ENCODE measurements at places on chromosomes 4 and X.
A peak's percentile ranks its signal among the peaks of the same experiment; 100 is the strongest.

DNA sequence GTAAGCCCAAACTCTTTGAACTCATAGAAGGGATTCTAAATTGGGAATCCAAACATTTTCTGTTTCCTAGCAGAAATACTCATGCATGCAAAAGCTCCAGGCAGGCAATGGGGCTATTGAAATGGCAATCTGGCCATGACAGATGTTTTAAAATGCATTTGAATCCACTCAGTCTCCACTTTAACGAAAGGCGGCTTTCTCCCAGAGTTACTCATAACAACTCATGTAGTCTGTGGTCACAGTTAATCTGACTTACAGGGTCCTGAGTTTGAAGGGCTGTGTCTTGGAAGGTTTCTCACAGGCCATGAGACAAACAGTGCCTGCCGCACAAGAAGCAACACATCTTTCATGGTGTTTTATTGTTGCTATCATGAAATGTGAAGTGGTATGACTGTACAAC, 185.7 kb downstream of the AMELX start:
- DNase-seq = no peak

GRCh38 chr4:100509386-100509785, 8.4 kb downstream of the EMCN start:
- DNase-seq = no peak

GRCh38 chrX:22247169-22247568, 25.5 kb upstream of the CBLL2 start:
- DNase-seq = no peak

DNA sequence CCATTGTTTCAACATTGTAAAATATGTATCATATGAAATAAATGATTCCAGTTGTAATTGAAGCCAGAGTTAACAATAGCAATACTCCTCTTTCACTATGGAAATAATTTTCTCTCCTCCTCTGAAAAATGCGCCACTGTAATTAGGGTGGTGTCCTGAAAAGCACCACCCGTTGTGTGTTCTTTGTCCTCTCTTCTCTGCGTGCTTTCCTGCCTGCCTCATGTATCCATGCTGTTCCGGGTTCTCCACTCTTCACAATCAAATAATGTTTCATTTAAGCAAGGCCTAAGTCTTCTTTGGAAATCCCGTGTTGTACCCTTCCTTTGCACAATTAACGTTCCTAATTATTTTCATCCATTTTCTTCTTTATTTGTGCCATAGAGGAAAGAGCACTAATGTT, 293.3 kb downstream of the ADGRL3 start:
- DNase-seq = no peak

- DNase-seq = peak; percentile 12
Observed at GRCh38 chr4:2059726-2060602, 837 bp downstream of the NAT8L start.

DNA sequence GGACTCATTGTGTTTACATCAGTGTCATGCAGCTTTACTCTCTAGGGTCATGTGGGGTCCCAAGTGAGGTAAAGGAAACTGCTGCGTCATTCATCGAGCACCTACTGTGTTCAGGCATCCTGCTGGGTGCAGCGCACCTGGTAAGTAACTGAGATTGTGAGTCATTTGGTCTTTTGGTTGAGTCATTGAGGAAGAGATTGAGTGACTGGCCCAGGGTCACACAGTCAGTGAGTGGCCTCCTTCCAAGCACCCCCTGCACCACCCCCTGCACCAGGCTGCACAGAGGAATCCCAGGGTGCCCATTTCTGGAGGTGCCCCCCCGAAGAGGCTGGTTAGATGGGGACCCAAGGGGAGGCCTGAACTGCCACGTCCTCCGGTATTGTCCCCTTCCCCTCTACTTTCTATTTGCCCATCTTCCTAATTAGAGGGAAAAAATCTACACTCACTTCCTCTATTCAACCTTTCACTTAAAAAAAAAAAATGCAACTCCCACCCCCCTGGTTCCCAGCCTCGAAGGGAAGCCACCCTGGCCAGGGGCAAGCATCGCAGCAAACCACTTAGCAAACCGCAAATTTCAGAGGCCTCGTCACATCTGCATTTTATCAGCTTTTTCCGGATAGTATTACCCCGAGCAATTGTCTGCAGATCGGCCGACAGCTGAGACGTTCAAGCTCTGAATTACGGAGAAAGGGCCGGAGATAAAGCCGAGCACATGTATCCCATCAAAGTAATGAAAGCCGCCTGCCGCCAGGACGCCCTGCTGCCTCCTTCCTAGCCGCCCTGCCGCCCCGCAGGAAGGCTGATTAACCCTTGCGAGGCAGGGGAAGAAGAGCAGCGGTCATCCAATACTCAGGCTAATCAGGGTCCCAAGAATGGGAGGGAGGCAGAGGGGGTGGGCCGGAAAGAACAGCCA, 96.3 kb upstream of the MSX1 start:
- DNase-seq = no peak

DNA sequence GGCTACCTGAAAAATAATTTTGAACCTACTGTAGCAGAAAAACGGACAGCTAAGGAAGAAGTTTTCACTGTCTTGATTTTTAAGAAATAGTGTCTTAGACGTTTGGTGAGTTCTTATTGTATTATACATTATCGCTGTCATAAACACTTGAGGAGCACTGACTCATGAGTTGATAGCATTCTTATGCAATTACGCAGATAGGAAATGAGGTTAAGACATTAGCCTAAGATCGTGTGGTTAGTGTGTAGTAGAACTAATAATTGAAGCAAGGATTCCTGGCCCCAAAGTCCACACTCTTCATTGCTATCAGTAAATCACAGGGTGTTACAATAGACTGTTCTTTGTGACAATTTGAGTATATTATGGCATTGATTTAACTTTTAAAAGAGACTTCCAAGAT, 238.1 kb downstream of the ARAP2 start:
- no peak for DNase-seq

GRCh38 chrX:37926700-37927099, 79.3 kb upstream of the DYNLT3 start:
- peak; percentile 63 for DNase-seq

GRCh38 chrX:40283981-40284380, 186.2 kb upstream of the BCOR start:
- DNase-seq = no peak

- no peak for DNase-seq
Observed at GRCh38 chr4:137378393-137378792, 153.9 kb downstream of the PCDH18 start.

DNA sequence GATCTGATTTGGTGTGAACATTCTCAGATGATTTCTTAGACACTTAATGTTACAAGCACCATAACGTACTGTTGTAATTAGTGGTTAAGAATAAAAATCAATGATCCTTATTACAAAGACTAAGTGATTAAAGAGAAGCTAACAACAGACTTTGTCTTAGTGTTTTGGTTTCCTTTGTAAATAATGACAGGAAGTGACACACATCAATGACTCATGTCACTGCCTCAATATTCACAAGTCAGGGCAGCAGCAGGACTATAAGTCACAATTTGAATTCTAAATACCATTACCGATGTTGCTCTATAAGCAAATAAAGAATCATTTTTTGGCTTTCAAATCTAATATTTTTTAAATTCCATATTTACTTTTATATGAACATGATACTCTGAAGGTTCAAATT, 115.8 kb upstream of the FAT4 start:
- DNase-seq = no peak

GRCh38 chr4:148926276-148927260, 484.4 kb upstream of the NR3C2 start:
- DNase-seq = no peak

GRCh38 chr4:113943085-113943484, 36.4 kb downstream of the ARSJ start:
- no peak for DNase-seq

GRCh38 chr4:26496207-26496783, 6.0 kb upstream of the CCKAR start:
- no peak for DNase-seq

DNA sequence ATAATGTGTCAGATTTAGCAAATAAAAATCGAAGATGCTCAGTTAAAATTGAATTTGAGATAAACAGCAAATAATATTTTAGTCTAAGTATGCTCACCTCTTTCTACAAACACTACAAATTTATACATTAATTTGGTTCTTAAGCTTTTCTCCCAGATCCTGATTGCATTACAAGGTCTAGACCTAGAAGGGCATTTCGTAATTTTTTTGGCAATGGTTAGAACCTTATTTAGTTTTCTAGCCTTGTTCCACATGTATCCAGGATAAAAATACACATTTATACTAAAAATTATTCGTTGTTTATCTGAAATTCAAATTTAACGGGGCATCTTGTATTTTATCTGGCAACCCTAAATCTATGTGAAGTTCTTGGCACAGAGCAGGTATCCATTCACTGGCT, 2.5 kb upstream of the CDKL5 start:
- DNase-seq = no peak

DNA sequence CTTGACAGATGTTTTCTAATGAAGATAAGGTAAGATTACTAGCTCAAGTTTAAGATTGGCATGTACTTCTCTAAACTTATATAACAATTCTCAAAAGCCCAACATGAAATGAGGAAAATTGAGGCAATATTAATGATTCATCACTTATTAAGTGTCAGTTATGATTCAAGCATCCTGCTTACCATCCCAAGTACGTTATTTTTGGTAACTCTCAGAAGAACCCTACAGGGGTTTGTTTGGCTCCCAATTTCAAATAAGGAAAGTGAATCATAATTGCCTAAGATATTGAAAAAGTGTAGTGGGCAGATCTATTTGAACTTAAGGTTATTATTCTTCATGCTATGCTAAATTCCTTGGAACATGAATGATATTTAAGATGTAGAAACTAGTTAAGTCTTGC, 387.9 kb upstream of the TENM3 start:
- DNase-seq = no peak

GRCh38 chr4:127870688-127871087, 10.0 kb upstream of the PLK4 start:
- DNase-seq = no peak

DNA sequence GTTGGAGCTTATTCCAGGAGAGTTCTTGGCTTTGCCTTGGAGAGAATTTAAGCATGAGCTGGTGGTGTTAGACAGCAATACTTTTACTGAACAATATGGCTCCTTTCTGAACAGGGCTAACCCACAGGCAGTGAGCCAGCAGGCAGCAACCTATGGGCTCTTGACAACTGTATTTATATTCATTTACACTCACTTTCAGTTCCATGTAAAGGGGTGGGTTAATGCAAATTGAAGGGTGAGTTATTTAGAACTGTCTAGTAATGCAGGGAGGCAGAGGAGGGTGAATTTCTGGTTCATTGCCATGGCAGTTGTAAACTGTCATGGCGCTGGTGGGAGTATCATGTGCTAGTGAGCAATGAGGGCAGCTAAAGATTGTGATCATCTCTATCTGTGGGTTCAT, 15.7 kb downstream of the FOXR2 start:
- DNase-seq = no peak

DNA sequence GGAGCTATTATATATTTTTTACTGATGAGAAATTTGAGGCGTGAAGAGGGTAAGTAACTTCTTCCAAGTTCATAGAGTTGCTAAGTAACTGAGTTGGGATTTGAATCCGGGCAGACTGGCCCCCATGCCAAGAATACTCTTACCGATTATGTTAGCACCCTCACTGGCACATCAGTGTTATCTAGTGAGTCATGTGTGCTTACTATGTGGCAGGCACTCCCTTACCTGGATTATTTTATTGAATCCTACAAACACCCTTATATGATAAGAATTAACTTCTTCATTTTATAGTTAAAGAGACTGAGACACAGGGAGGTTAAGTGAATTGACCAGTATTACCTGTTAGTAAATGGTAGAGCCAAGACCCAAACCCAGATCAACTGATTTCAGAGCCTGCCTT, 20.9 kb downstream of the MTHFD2L start:
- no peak for DNase-seq

- DNase-seq = no peak
Observed at GRCh38 chr4:53816561-53816960, 225.3 kb upstream of the LNX1 start.

DNA sequence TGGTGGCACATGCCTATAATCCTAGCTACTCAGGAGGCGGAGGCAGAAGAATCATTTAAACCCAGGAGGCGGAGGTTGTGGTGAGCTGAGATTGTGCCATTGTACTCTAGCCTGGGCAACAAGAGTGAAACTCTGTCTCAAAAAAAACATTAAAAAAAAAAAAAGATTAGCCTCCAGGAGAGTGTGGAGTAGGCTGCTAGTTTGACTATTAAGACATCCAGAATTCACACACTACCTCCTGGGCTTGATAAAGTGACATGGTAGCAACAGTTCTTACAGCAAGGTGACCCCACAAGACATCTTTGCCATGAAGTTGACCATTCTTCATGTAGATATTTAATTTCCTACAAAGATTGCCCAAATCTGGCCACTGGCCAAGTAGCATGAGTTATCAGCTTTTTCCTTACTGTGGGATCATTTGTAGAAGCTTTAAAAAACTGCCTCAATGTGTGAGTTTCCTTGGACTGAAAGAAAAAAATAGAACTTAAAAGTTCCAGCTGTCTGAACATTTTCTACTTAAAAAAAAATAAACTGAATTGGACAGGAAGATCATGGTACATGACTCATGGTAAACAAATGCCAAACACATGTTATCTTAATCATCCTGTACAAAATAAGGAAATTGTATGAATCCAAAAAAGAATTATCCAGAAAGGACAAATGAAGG, 35.3 kb upstream of the SPRY1 start:
- DNase-seq = no peak

DNA sequence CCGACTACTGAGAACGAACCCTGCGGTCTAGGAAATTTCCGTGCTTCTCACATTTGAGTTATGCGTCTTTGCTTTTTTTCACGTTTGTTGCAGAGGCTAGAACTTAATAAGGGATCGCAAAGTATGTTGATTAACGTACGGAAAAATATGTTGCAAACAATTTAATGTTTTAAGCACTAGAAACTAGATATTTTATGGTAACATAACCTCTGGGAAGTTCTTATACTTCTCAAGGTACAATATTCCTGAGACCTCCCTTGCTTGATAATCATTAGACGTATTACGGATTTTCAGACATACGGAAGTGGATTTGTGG, 639 bp upstream of the PRDM5 start:
- no peak for DNase-seq

DNA sequence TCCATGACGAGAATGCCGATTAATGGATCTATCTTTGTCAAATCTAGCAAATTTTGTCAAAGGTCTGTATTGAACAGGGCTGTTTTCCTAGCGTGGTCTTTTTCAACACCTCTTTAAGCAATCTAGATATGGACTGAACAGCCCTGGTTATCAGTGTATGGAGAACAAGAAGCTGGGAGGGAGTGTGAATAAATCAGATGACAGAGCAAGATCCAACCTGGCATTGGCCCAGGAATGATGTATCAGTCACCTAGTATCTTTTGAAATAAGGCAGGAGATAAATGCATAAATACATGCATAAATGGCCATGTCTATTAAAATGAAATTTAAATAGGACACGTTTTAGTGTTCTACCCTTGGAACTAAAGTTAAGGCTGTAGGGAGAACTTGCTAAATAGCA, 15.7 kb upstream of the AP1S2 start:
- no peak for DNase-seq

DNA sequence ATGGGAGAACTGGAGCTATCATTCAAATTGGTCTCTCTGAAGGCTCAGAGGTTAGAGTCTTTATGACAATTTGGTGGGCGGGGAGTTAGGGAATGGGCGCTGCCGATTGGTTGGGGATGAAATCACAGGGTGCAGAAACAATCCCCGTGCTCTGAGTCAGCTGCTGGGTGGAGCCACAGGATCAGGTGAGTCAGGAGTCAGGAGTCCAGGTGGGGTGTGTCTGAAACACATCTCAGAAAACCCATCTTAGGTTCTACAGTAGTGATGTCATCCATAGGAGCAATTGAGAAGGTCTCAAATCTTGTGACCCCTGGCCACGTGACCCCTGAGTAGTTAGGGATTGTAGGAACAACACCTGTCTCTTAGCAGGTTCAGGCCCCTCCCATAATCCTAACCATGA, 41.6 kb upstream of the TLR3 start:
- DNase-seq = no peak
